ENCODE measurements at places on chromosomes 1 and 21.

DNA sequence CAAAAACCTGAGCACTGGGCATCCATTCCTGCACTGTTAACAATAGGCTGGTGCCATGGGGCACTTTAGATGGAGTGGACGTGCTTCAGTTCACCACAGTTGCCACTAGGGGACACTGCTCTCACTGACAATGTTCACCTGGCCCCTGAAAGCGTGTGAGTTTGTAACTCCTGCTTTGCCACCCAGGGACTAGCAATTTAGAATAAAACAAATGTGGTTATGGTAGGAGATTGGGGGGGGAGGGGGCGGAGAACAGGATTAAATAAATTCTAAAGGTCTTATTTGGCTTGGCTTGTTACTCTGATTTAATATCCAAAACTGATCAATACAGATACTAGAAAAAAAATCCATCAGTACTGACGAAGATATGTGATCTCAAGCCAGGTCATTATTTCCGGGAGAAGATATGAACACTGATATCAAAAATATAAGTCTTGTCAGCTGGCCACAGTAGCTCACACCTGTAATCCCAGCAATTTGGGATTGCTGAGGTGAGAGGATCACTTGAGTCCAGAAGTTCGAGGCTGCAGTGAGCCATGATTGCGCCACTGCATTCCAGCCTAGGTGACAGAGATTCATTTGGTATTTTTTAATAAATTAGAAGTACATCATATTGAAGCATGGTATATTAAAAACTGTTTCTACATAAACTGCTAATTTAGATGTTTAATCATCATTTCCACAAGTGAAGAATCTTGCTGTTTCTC lies 23.2 kb downstream of the INTS7 start:
- peak; percentile 80 for DNase-seq

DNA sequence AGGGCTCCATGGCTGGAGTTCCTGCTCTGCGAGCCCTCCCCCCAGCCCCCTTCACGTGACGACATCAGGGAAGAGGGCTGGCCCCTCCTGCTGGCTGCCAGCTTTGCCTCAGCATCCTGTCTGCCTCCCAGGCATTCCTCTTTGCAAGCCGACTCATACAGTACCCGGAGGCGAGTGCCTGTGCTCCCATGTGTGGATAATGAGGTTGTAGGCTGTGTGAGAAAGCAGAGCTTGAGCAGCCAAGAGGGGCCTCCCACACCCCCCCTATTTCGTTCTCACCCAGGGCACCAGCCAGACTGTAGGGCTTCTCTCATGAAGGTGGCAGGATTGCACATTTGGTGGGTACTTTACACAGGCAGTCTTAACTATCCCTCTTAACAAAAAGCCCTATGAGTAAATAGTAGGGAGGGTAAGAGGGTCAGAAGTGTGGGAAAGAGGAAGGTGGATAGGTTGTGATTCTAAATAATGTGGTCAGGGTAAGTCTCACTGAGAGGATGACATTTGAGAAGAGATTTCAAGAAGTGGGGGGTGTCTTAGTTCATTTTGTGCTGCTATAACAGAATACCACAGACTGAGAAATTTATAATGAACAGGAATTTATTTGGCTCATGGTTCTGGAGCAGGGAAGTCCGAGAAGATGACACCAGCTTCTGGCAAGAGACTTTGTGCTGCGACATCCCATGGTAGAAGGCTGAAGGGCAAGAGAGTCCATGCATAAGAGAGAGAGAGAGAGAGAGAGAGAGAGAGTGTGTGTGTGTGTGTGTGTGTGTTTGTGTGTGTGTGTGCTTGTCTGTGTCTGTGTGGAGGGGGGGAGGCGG lies 113.5 kb downstream of the OMA1 start:
- no peak for DNase-seq

DNA sequence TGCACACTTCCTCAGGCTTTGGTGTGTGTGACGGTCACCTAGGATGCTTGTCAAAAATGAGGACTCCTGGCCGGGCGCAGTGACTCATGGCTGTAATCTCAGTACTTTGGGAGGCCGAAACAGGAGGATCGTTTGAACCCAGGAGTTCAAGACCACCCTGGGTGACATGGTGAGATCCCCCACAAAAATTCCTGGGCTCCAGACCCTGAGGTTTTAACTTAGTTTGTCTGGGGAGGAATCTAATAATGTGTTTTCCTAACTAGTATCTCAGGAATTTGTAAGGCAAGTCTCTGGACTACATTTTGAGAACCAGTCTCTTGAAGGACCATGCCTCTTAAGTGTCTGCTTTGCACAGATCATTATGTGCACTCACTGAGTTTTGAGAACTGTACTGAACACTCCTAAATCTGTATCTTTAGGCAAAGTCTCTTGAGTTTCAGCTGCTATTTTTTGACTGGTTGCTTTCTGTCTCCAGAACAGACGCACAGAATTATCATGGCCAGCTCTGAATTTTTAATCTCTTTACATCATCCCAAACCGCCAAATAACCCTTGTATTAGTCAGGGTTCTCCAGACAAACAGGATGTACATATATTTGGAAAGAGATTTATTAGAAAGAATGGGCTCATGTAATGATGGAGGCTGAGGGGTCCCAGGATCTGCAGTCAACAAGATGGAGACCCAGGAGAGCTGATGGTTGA lies 45.5 kb upstream of the VANGL1 start:
- DNase-seq: no peak

- DNase-seq: no peak
These were observed 1.2 kb downstream of the ADAMTSL4 start for GRCh38 chr1:150550222-150551050.

DNA sequence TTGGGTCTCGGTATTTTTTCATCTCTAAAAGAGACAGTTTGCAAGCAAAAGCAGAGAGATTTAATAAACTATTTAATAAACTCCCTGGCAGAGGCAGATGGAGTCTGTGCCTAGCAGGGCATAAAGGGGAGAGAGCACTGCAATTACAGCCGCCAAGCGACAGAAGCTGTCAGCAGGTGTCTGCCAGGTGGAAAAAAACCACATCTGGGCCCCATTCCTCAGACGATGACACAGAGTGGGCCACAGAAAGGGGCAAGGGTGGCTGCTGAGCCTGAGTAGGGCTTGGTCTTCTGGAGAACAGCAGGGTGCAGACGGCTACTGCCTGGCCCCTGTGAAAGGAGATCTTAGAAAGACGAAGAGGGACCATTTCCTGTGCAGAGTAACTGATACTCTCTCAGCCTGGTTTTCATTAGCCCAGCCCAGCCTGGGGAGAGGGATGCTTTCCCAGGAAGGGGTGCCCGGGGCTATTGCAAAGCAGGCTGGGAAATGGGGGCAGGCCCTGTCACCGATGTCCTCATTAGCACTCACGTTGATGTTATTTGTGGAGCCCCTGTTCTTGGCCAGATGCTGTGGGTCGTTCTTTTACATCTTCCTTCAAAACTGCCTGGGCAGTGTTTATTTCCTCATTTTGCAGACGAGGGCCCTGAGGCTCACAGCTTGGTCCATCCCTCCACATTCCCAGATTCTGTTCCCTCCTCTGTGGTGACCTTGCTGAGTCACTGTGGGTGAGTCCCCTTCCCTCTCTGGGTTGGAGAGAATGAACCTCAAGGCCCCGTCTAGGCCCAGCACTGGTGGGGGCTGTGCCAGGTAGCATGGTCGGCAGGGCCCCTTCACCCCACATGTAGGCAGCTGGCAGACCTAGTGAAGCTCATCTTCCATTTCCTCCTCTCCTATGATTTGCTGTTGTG lies 472.7 kb downstream of the PTPRU start:
- no peak for DNase-seq

DNA sequence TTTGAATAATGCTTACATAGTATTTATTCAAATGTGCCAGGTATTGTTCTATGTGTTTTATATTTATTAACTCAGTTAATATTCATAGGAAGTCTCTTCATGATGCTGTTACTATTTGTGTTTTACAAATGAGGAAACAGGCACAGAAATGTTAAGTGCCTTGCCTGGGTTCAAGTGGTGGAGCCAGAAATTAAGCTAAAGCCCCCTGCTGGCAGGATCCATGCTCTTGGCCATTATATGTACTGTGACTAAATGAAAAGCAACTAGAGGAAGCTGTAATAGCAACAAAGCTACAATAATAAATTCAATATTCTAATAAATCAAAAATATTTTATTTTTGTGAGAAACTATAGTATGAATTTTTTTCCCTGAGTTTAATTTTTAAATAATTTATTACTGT lies 30.0 kb downstream of the IARS2 start:
- DNase-seq: peak; percentile 35

- DNase-seq: no peak
These were observed 14.1 kb downstream of the WDR47 start for GRCh38 chr1:109027841-109028240.

DNA sequence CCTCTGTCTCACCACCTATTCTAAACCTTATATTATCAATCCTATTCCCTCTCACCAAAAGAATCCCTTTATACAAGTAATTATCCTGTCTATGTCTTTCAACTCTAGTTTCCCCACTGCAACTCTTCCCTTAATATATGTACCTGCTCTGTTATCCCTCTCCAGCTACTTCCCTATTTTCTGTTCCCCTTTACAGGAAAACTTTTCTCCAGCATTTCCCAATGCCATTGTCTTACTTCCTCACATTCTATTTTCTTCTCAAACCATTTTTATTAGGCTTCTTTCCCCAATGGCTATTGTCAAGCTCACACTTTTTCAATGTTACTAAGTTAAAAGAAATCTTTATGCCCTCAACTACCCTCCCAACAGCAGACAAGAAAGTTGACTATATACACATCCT lies 11.6 kb downstream of the DPYD start:
- DNase-seq: no peak

GRCh38 chr1:59142311-59143132 lies 154.4 kb upstream of the FGGY start:
- DNase-seq: no peak

DNA sequence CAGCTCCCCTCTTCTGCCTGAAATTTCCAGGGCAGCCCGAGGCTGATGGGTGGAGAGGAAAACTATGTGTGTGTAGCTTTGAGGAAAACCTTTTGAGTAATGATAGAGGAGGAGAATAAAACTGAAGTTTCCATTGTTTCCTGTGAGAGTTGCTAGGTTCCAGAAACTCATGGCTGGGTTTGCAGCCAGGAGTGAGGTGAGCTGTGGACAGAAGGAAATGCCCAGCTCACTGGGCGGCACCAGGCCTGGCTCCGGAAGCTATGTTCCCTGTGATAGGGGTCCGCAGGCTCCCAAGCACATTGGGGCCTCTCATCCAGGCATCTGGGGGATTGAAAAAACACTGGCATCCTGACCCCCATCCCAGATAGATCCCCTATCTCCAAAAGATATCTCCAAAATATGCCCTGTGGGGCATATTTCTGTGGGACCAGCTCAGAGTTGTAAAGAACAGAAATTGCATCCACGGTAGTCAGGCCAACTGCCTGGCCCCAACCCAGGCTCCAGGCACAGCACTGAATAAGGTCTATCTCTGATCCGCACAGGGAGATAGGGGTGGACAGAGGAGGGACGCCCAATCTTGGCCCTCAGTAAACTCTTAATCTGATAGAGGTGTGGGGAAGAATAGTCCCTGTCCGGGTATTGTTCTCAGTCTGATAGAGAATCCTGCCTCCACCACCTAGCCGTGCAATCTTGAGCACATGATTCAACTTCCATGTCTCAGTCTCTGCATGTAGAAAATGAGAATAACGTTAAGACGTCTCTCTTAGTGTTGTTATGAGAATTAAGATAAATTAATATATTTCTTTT lies 1.8 kb upstream of the HSPG2 start:
- no peak for DNase-seq

GRCh38 chr1:236862615-236863211 lies 67.6 kb downstream of the MTR start:
- no peak for DNase-seq

DNA sequence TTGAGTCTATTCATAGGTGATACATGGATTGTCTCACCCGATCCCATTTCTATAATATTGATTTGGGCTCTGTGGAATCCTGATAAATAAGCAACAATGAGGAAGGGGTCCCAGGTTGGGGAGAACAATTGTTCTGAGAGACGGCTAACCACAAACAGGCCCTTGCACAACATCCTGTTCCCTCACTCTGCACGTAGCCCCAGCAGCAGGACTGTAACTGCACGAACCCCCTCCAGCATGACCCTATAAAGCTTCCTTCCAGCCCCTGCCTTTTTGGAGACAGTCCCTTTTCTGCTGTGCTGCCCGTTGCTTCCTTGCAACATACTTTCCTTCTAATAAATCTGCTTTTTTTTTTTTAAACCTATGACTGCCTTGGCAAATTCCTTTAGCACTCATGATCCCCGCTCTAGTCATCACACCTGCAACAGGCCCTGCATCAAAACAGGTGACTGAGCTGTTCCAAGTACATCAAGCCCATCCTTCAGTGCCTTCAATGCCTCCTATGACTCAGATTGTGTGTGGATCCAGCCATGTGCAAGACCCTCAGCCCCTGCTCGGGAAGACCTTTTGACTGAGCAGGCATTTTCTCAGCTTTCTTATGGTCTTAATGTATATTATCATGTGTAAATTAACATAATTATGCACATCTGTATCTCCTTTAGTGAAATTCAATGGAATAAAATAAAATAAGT lies 63.7 kb upstream of the B3GALNT2 start:
- DNase-seq: peak; percentile 30

GRCh38 chr1:245538671-245539070 lies 383.9 kb downstream of the KIF26B start:
- no peak for DNase-seq

DNA sequence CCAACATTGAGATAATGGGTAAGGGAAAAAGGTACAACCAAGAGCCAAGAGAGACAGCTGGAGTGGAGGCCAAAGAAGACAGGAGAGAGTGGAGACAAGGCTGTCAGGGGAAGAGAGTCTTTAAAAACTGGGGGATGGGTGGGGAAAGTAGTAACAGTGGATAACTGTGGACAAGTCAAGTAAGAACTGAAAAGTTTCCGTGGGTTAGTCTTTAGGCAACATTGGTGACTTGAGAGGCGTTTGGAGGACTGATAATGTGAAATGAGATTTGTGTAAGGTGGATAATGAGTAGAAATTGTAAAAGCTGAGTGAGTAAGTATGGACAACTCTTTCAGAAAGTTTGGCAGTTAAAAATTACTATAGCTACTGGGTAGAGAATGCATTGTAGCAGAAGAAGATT lies 10.4 kb downstream of the PPP2R5A start:
- no peak for DNase-seq

DNA sequence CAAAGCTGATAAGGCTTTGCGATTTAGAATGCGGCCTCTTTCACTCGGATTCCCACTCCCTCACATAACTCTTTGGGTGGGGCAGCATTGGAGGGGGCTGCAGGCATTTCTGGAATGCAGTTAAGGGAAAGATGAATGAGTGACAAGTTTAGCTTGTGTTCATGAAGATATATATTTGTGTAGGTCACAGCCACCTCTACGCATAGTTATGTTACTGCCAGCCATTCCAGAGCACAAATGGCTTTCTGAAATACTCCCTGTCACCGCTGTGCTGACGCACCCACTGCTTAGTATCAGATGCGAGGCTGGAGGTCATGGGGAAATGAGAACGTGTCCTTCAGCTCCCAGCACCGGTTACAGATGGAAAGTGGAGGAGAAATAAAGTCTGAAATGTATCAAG lies 54.1 kb upstream of the ATP1A1 start:
- no peak for DNase-seq

- DNase-seq: no peak
These were observed 32.3 kb upstream of the ABCG1 start for GRCh38 chr21:42186591-42186990.

DNA sequence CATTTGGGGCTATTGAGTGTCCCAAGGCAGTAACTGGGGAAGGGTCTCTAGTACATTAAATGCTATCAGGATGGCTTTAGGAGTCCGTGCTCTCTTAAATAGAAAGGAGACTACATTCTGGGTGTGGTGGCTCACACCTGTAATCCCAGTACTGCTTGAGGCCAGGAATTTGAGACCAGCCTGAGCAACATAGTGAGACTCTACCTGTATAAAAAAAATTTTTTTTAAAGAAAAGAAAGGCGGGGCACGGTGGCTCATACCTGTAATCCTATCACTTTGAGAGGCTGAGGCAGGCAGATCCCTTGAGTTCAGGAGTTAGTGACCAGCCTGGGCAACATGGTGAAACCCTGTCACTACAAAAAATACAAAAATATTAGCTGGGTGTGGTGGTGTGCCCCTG lies 21.5 kb downstream of the OSBPL9 start:
- DNase-seq: no peak

All from activated CD4-positive, alpha-beta T cell treated with anti-CD3 and anti-CD28 coated beads for 36 hours (primary cell).